Psoas muscle (tissue), 8 donors: ENCODE measurements at places on chromosomes 16 and 17.
A peak's percentile ranks its signal among the peaks of the same experiment; 100 is the strongest.

DNA sequence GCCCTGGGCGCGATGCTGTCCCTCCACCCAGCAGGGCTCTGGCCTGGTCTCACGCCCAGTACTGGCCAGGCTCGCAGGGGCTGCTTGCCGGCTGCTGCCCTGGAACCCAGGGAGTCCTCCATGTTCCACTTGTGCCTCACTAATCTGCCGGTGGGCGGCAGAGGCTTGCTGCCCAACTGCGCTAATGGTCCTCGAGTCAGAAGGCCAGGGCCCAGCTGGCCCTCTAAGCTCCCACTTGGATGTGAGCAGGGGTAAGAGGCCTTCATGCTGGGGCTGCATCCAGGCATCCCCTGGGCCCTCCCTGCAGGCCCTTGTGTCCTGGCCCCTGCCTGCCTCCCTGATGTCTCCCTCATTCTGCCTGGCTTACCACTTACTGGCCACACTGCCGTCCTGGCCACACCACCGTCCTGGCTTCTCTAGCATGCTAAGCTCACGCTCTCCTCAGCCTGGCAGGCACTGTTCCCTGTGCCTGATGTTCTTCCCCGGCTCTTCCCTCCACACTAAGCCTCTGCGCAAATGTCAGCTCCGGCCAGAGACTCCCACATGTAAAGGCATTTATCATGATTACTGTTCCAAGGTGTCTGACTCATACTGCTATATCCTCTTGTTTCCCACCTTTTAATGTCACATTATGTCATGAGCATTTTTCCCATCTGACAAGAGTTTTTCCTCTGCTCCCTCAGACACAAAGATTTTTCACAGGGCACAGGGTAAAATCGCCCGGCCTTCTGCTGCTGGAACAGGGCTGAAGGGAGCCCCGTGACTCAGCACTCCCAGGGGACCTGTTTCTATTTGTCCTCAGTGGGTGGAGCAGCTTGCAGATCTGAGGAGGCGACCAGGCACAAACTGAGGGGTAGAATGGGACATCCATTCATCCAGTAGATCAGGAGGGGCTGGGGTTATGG lies 15.9 kb downstream of the B9D1 start:
- peak; percentile 77 for DNase-seq

DNA sequence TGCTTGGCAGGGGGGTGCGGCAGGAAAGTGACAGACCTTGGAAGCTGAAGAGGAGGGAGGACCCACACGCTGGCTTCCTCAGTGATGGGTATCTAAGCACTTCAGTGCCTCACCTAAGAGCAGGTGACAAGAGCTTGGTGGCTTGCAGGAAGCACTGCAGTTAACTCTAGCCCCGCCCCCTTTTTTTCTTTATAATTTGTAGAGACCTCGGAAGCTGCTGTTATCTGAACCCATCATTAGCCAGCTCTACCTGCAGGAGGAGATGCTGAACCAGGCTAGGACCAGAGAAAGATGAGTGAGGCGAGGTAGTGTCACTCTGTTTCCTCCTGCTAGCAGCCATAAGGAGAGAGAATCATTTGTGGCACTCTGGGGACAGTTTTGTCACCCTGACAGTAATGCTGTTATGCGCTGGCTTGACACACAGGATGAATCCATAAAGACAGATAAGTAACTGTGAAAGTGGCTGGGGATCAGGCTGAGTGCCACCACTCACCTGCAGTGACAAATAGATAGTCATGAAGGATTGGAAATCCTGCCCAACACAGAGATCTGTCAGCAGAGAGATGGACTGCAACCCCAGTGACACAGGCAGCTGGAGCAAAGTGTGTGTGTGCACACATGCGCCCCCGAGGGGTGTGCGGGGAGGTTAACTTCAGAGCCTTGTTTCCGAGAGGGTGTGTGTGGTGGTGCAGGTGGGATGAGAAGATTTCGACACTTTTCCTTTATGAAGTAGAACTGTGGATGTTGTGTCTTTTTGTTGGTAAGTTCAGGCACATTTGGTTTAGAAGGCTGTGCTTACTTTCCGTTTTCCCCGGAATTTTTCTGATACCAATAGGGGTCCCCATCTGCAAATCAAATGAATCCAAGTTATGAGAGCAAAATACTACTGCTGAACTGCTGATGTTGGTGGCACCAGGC lies 224.0 kb downstream of the IRX3 start:
- DNase-seq = no peak

- DNase-seq = no peak
Observed at GRCh38 chr16:78745108-78746019, 645.9 kb downstream of the WWOX start.

- DNase-seq = no peak
Observed at GRCh38 chr16:47815655-47816054, 340.1 kb downstream of the ABCC12 start.

- no peak for DNase-seq
Observed at GRCh38 chr16:27334192-27334764, 20.5 kb downstream of the IL4R start.

GRCh38 chr17:22268912-22269220 lies 576.5 kb downstream of the KCNJ18 start:
- DNase-seq = no peak

DNA sequence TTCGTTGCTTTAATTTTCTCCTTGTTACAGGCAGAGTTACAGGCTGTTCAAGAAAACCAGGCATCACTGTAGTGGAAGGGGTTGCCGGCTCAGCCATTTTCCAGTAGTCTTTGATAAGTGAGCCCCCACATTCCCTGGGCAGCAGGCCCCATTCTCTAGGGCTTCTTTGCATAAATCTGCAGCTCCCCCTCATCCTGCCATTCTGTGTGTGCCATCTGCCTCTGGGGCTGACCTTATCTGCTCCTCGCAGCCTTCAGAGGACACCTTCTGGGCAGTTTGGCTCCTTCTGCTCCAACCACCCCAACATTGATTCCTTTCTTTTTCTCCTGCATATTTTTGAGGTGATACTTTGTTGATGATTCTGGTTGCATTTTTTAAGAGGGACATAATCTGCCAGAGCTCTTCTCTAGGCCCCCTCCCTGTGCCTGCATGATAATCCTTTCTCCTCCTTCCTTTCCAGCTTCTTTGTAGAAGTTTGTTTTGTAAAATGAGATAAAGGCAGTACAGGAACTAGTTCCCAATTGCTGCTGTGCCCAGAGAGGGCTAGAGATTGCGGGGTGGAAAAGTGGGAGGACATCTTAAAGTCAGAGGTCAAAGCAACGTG lies 17.1 kb downstream of the RND2 start:
- DNase-seq = no peak
